Regular cardiac myocyte (primary cell): ENCODE measurements at places on chromosomes 13 and 19. TPM values are rescaled to one million over a fixed set of nuclear protein-coding genes. Genes with fewer than 3 reads are reported as not detected.

Gene CEACAM8
- total RNA-seq = not detected in 2 replicates

Gene NKPD1
- total RNA-seq = under 0.01 and 0.56 TPM in 2 replicates

Gene ZNF470
- 6.3 and 20.3 TPM in 2 replicates for total RNA-seq

Gene FFAR1
- total RNA-seq = not detected in 2 replicates

Gene IQCN
- total RNA-seq = 0.19 and 0.56 TPM in 2 replicates

Gene ZNF793
- total RNA-seq = 0.58 and 3.4 TPM in 2 replicates

Gene GRIN3B
- total RNA-seq = under 0.01 TPM in 2 replicates

Gene NOSIP
- 49.6 and 72.9 TPM in 2 replicates for total RNA-seq

Gene ZNF418
- 5.6 and 12.1 TPM in 2 replicates for total RNA-seq

Gene MARK4
- 8.8 and 9.6 TPM in 2 replicates for total RNA-seq

Gene ZNF776
- total RNA-seq = 9.0 and 10.2 TPM in 2 replicates

Gene PSG3
- total RNA-seq = not detected in 2 replicates

Gene IGLON5
- total RNA-seq = under 0.01 TPM in 1 of 2 replicates, not detected in the other

Gene ZNF700
- total RNA-seq = 8.8 and 11.0 TPM in 2 replicates

Gene JAK3
- total RNA-seq = 3.1 and 3.9 TPM in 2 replicates

Gene TMIGD2
- not detected in 2 replicates for total RNA-seq

Gene NLRP4
- not detected in 2 replicates for total RNA-seq

Gene SKA3
- 3.7 and 12.3 TPM in 2 replicates for total RNA-seq

Gene ZNF665
- total RNA-seq = 3.6 and 6.8 TPM in 2 replicates
